ENCODE measurements at places on chromosomes 12 and 14.

DNA sequence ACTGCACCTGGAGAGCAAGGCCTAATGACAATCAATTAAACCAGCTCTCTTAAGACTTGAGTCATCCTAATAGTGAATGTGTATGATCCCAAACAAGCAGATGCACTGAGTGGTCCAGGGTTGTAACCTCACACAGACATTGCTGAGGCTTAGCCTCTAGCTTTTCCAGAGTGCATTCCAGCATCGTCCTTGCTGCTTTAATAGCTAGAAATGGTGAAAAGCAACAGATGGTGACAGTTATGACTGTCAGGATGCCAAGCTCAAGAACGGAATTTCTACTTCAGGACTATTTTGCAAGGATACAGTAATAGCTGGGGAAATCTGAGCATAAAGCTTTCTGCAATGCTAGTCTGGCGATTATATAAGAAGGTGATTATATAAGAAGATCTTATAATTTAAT lies 34.6 kb downstream of the PTPRR start:
- H3K4me1 ChIP-seq: no peaks in the 10 kb centered on the region
- H3K4me3 ChIP-seq: no peak overlapping the region
- DNase-seq: no peak
- H3K27me3 ChIP-seq: no peaks in the 10 kb centered on the region
- no peak overlapping the region for H3K27ac ChIP-seq
- no peaks in the 10 kb centered on the region for H3K36me3 ChIP-seq

GRCh38 chr12:13373131-13373530 lies 176.6 kb downstream of the EMP1 start:
- H3K4me1 ChIP-seq: no peaks in the 10 kb centered on the region
- H3K27me3 ChIP-seq: peaks cover 2% of the 10 kb centered on the region
- no peak for DNase-seq
- no peaks in the 10 kb centered on the region for H3K36me3 ChIP-seq

GRCh38 chr12:25692115-25693035 lies 139.3 kb upstream of the LMNTD1 start:
- no peak overlapping the region for H3K4me3 ChIP-seq
- no peaks in the 10 kb centered on the region for H3K27me3 ChIP-seq
- DNase-seq: no peak
- no peak overlapping the region for H3K27ac ChIP-seq

- no peak overlapping the region for H3K4me3 ChIP-seq
- no peaks in the 10 kb centered on the region for H3K36me3 ChIP-seq
- H3K27me3 ChIP-seq: peaks cover 7% of the 10 kb centered on the region
- H3K27ac ChIP-seq: no peak overlapping the region
- peaks cover 4% of the 10 kb centered on the region for H3K4me1 ChIP-seq
Measured at GRCh38 chr12:116484807-116485206, 74.4 kb upstream of the MAP1LC3B2 start.

DNA sequence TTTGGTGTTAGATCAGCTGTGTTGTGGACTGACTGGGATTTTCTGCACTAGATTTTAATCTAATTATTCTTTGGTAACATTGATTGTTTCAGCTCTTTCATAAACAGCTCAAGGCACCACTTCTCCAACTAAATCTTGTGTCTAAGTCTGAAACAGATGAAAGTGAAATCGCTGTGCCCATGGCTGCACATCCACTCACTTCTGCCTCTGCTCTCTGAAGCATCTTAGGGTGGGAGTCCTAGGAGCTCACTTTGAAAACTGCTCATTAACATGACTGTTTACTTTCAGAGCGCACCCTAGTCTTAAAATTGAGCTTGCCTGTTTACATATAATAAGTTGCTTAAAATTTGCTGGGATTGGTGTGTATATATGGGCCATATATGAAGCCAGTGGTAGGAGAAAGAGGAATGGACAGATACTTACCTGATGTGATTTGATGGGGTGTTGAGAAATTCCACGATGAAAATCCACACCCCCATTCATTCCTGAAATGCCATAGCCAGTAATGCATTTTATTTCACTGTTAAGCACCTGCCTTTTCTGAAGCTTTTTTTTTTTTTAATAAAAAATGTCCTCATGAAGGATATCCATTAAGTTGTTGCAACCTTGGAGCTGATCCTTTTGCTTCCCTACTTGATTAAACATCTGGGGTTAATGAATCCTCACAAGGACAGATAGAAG lies 52.8 kb downstream of the PPFIBP1 start:
- peaks cover 1% of the 10 kb centered on the region for H3K27me3 ChIP-seq
- peaks cover 22% of the 10 kb centered on the region for H3K4me1 ChIP-seq
- peaks cover 16% of the 10 kb centered on the region for H3K36me3 ChIP-seq
- H3K4me3 ChIP-seq: no peak overlapping the region
- H3K27ac ChIP-seq: no peak overlapping the region
- no peak for DNase-seq

GRCh38 chr12:6345319-6346091 lies 3.6 kb upstream of the TNFRSF1A start:
- no peak overlapping the region for H3K4me3 ChIP-seq
- peak overlapping the region; percentile 48 for H3K27ac ChIP-seq
- H3K27me3 ChIP-seq: no peaks in the 10 kb centered on the region
- peaks cover 4% of the 10 kb centered on the region for H3K36me3 ChIP-seq

GRCh38 chr12:65832217-65832616 lies 7.9 kb downstream of the HMGA2 start:
- no peak overlapping the region for H3K27ac ChIP-seq
- H3K27me3 ChIP-seq: peaks cover 63% of the 10 kb centered on the region
- H3K4me3 ChIP-seq: no peak overlapping the region
- DNase-seq: no peak
- no peaks in the 10 kb centered on the region for H3K36me3 ChIP-seq

GRCh38 chr14:64209444-64210131 lies 84.6 kb downstream of the ESR2 start:
- H3K4me3 ChIP-seq: no peak overlapping the region
- no peak for DNase-seq
- no peak overlapping the region for H3K27ac ChIP-seq
- H3K4me1 ChIP-seq: peaks cover 2% of the 10 kb centered on the region
- H3K36me3 ChIP-seq: peaks cover 10% of the 10 kb centered on the region

DNA sequence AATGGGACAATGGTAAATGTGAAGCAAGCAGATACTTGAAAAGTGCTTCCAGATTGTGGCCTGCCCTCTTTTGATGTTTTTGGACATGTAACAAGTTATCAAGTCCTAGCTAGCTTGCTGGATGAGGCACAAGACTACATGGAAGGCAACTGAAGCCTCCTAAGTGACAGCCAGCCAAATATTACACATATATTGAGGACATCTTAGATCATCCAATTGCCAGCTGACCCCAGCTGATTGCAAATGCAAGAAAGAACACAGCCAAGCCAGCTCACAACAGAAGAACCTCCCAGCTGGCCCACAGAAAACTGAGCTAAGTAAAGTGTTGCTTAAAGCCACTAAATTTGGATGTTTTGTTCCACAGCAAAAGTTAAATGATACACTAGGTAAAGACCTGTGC lies 156.9 kb downstream of the SRGAP1 start:
- H3K36me3 ChIP-seq: no peaks in the 10 kb centered on the region
- no peaks in the 10 kb centered on the region for H3K4me1 ChIP-seq
- H3K27me3 ChIP-seq: no peaks in the 10 kb centered on the region
- DNase-seq: no peak
- H3K27ac ChIP-seq: no peak overlapping the region

DNA sequence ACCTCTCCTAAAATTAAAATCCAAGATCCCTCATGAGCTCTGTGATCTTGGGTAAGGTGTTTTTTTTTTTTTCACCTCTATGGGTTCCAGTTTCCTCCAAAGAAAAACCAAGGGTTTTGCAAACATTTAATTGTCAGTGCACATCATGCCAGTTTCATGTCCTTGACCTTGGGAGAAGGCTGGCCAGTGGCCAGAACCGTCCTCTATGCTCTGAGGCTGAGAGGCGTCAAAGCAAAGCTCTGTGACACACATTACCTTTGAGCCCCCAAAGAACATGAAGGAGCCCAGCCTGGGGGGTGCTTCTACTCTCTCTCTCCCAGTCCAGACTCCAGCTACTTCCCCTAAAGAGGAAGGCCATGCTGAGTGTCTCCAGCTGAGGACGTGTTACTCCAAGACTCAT lies 145.5 kb upstream of the TMEM132C start:
- H3K27ac ChIP-seq: no peak overlapping the region
- H3K27me3 ChIP-seq: no peaks in the 10 kb centered on the region
- DNase-seq: no peak
- no peaks in the 10 kb centered on the region for H3K36me3 ChIP-seq
- H3K4me1 ChIP-seq: no peaks in the 10 kb centered on the region

- H3K27me3 ChIP-seq: peaks cover 2% of the 10 kb centered on the region
- H3K36me3 ChIP-seq: no peaks in the 10 kb centered on the region
- H3K27ac ChIP-seq: no peak overlapping the region
- no peak overlapping the region for H3K4me3 ChIP-seq
- H3K4me1 ChIP-seq: peaks cover 15% of the 10 kb centered on the region
Measured at GRCh38 chr14:20697273-20698017, 8.9 kb downstream of the ANG start.

DNA sequence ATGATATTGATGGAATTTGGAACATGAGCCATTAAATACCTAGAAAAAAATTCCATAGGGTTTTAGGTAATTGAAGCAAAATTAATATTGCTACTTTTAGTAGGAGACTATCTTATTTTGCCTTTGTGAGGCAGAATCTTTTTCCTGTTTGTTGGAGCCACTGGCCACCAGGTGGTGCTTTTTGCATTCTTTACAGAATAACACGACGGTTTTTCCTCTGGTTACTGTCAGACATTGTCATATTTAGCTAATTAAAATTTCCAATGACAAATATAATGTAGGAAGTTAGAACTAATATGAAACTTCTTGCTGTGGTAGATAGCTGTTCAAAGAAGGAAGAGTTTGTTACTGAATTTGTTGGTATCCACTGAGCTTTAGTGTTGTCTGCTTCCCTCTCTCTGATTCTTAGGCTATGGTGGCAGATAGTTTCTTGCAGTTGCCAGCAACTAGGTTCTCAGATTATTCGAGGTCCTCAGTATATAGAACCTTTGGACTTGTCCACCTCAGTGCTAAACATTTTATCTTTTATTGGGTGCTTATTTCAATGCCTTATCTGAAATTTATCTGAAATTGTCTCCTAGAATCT lies 25.7 kb downstream of the RAB21 start:
- no peaks in the 10 kb centered on the region for H3K27me3 ChIP-seq
- H3K36me3 ChIP-seq: peaks cover 34% of the 10 kb centered on the region
- H3K27ac ChIP-seq: no peak overlapping the region
- DNase-seq: no peak

- no peak for DNase-seq
- H3K4me1 ChIP-seq: no peaks in the 10 kb centered on the region
- H3K27ac ChIP-seq: no peak overlapping the region
- peaks cover 5% of the 10 kb centered on the region for H3K27me3 ChIP-seq
Measured at GRCh38 chr14:64801046-64801445, 78.7 kb downstream of the SPTB start.

DNA sequence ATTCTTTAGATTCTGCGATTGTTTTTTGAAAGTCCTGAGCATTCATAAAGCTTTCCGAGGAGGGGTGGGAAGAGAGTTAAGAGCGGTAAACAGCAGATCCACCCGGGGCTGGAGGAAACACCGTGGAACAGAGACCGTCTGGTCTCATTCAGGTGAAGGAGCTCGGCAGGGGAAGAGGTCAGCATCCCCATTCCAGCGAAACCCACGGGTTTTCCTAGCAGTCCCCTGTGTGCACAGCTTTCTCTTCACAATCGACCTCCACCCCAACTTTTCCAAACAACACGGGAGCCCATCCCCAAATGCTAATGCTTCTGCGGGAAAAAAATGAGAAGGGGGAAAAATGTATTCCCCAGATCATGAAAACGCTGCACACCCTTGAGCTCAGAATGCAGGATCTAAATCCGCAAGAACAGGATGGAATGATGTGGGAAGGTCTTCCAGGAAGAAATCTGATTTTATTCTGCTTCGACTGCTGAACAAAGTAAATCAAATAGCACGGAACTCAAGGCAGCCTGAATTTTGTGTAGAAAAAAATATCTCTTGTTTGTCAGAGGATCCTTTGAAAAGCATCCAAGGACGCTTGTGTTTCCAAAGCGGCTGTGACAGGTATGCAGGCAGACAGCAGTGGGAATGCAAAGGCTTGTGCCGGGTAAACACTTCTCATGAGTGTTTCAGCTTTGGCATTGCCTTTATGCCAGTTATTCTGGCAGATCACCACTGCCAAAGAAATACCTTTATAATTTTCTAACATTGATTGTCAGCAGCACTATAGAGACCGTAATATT lies 128.8 kb downstream of the NDUFA12 start:
- DNase-seq: no peak
- H3K36me3 ChIP-seq: no peaks in the 10 kb centered on the region
- H3K27me3 ChIP-seq: peaks cover 49% of the 10 kb centered on the region
- H3K27ac ChIP-seq: no peak overlapping the region
- H3K4me3 ChIP-seq: no peak overlapping the region

DNA sequence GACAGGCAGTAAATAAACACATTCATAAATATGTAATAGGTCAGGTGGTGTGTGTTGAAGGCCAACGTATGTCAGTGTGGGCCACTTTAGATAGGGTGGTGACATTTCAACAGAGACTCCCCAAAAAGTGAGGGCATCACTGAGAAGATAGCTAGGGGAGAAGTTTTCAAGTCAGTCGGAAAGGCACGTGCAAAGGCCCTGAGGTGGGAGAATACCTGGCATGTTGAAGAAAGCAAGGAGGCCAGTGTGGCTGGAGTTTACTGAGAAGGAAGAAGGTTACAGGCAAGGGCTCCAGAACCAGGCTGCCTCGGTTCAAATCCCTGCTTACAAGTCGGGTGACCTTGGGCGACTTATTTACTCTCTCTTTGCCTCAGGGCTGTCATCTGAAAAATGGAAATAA lies 11.0 kb upstream of the HEBP1 start:
- no peaks in the 10 kb centered on the region for H3K4me1 ChIP-seq
- H3K27ac ChIP-seq: no peak overlapping the region
- H3K4me3 ChIP-seq: no peak overlapping the region
- no peak for DNase-seq
- H3K36me3 ChIP-seq: no peaks in the 10 kb centered on the region
- H3K27me3 ChIP-seq: peaks cover 26% of the 10 kb centered on the region

GRCh38 chr12:85531341-85531740 lies 251.3 kb downstream of the ALX1 start:
- peaks cover 3% of the 10 kb centered on the region for H3K4me1 ChIP-seq
- no peak overlapping the region for H3K27ac ChIP-seq
- no peak overlapping the region for H3K4me3 ChIP-seq
- no peak for DNase-seq

DNA sequence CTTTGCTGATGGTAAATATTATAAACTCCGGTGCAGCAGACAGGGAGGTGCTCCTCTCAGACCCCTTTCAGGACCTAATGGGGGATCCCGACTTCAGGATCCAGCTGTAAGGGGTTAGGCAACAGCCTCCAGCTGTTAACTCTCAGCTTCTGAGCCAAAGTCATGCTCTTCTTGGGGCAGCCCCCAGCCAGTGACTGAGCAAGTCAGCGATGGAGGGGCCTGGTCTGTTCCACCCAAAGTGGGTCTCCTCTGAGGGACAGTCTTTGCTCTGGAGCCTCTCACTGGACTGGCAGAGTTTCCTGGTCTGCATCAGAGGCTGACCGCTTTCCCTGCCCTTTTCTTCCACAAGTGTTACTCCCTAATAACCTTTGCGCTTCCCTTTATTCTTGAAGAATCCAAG lies 184.2 kb upstream of the DIO3 start:
- no peak overlapping the region for H3K27ac ChIP-seq
- H3K36me3 ChIP-seq: no peaks in the 10 kb centered on the region
- DNase-seq: no peak
- H3K27me3 ChIP-seq: peaks cover 6% of the 10 kb centered on the region

- no peaks in the 10 kb centered on the region for H3K36me3 ChIP-seq
- H3K4me1 ChIP-seq: no peaks in the 10 kb centered on the region
- H3K27me3 ChIP-seq: no peaks in the 10 kb centered on the region
- H3K4me3 ChIP-seq: no peak overlapping the region
Measured at GRCh38 chr12:16300736-16301135, 23.3 kb upstream of the SLC15A5 start.

- no peaks in the 10 kb centered on the region for H3K36me3 ChIP-seq
- H3K27me3 ChIP-seq: peaks cover 44% of the 10 kb centered on the region
- no peaks in the 10 kb centered on the region for H3K4me1 ChIP-seq
- no peak for DNase-seq
- no peak overlapping the region for H3K27ac ChIP-seq
Measured at GRCh38 chr12:20366776-20367409, 1.4 kb upstream of the PDE3A start.

Measured in activated T-helper 2 cell treated with anti-CD3 and anti-CD28 coated beads, Interferon-gamma antibody, Interleukin-2, Interleukin-4, amounts not matched to agents 10 μg/mL and 5 μg/mL and 100 μg/mL, durations not matched to agents 14 hours and 24 hours and 36 hours (primary cell).